ENCODE measurements at places on chromosomes 4 and X. TPM values are rescaled to one million over a fixed set of nuclear protein-coding genes. Genes with fewer than 3 reads are reported as not detected.

MAGEE2 gene
- not detected for total RNA-seq

TRIM61 gene
- under 0.01 TPM for total RNA-seq

GRID2 gene
- not detected for total RNA-seq

PGAM4 gene
- total RNA-seq = not detected

ANXA10 gene
- 0.30 TPM for total RNA-seq

FAM53A gene
- 0.65 TPM for total RNA-seq

RHOXF2B gene
- not detected for total RNA-seq

NAT8L gene
- 0.32 TPM for total RNA-seq

SMAD1 gene
- total RNA-seq = 93.5 TPM

CD38 gene
- not detected for total RNA-seq

AFM gene
- not detected for total RNA-seq

PITX2 gene
- total RNA-seq = 1.2 TPM

FBXL5 gene
- total RNA-seq = 76.7 TPM

PTPN13 gene
- 12.5 TPM for total RNA-seq

PWWP3B gene
- total RNA-seq = not detected

EDNRA gene
- total RNA-seq = not detected

GPC3 gene
- total RNA-seq = not detected

GLUD2 gene
- 1.9 TPM for total RNA-seq

ZNF711 gene
- total RNA-seq = 3.5 TPM

TNIP3 gene
- total RNA-seq = 0.91 TPM

EXOC1L gene
- total RNA-seq = not detected

GABRQ gene
- not detected for total RNA-seq

GPM6B gene
- 2.3 TPM for total RNA-seq
